ENCODE measurements at places on chromosomes 6 and 20.

DNA sequence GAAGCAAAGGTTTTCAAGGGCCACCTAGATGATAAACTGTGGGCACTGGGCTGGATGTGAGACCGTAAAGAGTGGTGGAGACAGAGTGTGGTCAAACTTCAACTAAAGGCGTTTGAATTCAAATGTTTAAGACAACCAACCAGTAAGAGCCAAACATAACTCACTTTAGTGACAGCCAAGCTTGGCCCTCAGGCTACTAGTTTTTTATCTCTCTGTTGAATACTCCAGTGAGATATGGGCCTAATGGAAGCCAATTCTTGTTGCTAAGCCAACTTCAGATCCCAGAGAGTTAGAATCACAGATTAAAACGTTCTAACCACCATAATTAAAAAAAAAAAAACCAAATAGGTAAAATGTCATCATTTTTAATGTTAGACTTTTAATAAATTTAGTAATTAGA lies 57.3 kb downstream of the TRMT6 start:
- no peak for DNase-seq

- no peak for DNase-seq
Measured at GRCh38 chr6:16389642-16390041, 151.3 kb downstream of the GMPR start.

GRCh38 chr20:15107931-15108330 lies 770.5 kb upstream of the FLRT3 start:
- no peak for DNase-seq

DNA sequence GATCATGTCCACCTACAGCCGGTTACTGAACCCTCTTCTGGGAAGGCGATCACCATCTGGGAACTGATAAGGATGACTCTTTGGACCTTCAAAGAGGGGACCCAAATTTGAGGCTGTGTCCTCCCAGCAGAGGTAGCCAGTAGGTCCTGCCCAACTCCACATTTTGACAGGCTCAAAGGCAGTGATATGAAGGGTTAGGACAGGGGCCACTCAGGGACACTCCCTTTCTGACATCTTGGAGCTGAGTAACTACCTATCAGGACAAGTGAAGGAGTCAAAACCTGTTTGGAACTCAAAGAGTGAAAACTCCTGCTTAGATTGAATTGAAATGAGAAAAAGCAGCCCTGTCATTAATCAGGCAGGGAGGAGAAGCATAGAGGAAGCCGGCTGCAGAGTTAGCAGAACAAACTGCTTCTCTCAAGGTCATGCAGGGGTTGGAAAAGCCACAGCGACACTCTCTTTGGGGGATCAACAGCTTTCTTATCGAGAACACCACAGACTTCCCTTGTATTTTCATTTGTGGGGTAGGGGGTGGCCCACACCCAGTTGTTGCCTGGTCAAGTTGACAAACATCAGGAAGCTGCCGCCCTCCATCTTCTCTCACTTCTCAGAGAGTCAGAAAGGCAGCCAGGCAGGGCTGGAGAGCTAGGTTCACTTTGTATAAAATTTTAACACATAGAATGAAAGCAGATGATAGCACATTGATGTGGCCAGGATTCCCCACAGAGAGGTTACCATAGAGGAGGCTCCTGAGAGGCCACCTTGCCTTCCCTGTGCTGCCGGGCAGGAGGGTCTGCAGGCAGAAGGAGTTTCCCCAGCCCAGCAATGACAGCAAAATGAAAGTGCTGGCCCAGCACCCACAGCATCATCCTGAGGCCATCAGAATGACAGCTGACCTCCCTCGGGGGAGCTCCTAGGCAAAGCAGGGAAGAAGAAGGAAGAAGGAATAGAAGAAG lies 47.6 kb downstream of the AGPAT4 start:
- DNase-seq: no peak

DNA sequence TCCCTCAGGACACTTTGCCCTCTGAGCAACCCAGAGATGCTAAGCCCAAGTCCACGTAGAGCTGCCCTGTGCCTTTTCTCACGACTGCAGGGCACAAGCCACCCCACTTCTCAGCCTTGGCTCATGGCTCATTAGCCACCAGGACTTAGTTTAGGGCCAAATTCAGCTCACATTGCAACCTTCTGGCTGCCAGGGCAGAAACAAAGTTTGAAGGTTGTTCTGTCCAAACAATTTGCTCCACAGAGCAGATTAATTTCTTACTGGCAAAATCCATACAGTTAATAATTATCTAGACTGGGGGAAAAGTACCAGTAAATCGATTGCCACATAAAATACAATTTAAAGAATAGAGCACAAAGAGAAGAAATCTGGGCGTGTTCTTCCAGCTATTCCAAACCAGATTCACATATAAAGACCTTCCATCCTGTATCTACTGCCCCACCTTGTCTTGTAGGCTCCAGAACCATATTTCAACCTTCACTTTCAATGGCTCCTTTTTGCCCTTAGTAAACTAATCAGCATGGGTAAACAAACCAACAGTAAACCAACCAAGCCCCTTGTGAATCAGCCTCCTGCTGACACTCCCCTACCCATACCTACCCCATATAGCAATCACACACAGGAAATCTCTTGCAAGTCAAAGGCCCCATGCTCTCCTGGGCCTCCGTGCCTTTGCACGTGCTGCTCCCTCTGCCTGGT lies 101.9 kb downstream of the QRSL1 start:
- DNase-seq: no peak

- DNase-seq: no peak
Measured at GRCh38 chr6:43842231-43842794, 72.3 kb downstream of the VEGFA start.

- no peak for DNase-seq
Measured at GRCh38 chr6:13831615-13832014, 17.3 kb upstream of the MCUR1 start.

DNA sequence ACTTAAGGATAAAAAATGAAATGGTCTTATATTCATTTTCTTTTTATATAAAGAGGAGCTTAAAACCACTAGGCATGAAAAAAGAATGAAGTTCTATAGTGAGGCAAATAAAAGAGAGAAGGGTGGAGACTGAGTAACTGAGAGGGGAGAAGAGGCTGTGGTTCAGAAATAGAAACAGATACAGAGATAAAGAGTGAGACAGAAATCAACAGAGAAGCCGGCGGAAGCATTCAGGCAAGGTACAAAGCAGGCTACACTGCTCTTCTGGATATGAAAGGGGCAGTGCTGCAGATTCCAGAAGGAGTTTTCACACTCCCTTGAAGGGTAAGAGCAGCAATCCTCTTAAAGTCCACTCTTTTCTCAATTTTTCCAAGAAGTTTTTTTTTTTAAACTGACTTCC lies 29.9 kb downstream of the NFATC2 start:
- no peak for DNase-seq

DNA sequence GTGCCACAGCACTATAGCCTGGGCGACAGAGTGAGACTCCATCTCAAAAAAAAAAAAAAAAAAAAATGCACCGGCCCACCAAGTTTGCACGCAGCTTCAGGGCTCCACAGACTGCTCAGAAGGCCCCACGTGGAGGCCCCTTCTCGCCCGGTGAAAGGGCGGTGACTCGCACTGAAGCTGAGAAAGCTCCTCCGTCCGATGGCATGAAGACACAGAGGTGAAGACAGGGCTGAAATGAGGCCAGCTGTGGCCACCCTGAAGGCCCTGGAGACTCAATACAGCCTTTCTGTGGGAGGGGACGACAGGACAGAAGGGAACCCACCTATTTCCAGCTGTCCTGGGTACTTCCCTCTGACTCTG lies 84.0 kb downstream of the PTPN1 start:
- no peak for DNase-seq
